ENCODE measurements at places on chromosomes 16 and 17.

GRCh38 chr16:175011-175949 is 1.2 kb upstream of the HBA1 start:
- no peak for DNase-seq

DNA sequence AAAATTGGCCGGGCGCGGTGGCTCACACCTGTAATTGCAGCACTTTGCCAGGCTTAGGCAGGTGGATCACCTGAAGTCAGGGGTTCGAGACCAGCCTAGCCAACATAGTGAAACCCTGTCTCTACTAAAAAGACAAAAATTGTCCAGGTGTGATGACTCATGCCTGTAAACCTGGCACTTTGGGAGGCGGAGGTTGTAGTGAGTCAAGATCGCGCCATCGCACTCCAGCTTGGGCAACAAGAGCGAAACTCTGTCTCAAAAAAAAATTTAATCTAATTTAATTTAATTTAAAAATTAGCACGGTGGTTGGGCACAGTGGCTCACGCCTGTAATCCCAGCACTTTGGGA is 1.6 kb upstream of the HBQ1 start:
- DNase-seq: no peak

- DNase-seq: no peak
Measured at GRCh38 chr16:86619239-86619794, 41.0 kb downstream of the FOXL1 start.

- DNase-seq: no peak
Measured at GRCh38 chr17:78717431-78717980, 64.6 kb downstream of the CYTH1 start.

DNA sequence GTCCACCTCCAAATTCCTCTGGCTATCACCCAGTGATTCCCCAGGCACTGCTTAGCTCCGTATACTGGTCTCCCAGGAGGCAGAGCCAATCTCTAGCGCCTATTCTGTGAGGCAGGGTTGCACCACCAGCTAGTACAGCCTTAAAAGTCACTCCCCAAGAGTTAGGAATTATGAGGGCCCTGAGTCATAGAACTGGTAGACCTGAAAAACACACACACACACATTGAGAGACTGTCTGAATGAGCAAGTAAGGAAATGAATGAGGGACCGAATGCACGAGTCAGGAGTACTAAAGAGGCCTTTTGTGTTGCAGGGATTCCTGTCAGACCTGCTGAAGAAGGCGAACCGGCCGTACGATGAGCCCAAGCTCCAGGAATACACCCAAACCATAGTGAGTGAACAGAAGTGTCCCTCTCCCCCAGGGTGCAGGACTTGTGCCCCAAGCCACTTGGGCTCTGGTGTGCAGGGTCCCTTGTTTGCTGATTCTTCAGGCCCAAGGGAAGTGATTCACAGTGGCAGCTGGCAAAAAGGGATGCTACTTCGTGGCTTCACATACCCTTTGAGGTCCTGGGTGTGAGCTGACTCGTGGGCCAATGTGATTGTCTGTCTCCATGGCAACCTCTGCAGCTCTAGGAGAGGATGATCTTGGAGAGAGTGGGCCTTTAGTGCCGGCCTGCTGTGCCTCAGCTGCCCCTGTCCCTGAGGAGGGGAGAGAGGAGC is 24.7 kb downstream of the CALB2 start:
- DNase-seq: no peak

- no peak for DNase-seq
Measured at GRCh38 chr17:50217591-50217990, 16.2 kb upstream of the COL1A1 start.

DNA sequence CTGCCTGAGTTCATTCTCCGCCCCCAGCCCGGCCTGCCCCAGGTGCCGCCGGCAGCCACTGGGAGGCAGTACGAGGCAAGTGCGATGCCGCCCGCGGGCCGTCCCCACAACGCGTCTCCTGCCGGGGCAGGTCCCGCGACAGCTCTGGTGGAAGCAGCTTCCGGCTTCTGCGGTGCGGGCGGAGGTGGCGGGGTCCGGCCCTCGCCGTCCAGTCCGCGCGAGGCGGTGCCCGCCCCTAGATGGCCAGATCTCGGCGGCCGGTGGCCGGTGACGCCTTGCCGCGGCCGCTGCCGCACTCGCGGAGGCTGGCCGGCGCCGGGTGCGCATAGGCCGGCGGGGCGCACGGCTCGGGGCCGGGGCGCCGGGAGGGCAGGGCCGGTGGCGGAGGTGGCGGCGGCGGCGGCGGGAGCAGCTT is 1.8 kb downstream of the GJD3 start:
- DNase-seq: peak; percentile 63

DNA sequence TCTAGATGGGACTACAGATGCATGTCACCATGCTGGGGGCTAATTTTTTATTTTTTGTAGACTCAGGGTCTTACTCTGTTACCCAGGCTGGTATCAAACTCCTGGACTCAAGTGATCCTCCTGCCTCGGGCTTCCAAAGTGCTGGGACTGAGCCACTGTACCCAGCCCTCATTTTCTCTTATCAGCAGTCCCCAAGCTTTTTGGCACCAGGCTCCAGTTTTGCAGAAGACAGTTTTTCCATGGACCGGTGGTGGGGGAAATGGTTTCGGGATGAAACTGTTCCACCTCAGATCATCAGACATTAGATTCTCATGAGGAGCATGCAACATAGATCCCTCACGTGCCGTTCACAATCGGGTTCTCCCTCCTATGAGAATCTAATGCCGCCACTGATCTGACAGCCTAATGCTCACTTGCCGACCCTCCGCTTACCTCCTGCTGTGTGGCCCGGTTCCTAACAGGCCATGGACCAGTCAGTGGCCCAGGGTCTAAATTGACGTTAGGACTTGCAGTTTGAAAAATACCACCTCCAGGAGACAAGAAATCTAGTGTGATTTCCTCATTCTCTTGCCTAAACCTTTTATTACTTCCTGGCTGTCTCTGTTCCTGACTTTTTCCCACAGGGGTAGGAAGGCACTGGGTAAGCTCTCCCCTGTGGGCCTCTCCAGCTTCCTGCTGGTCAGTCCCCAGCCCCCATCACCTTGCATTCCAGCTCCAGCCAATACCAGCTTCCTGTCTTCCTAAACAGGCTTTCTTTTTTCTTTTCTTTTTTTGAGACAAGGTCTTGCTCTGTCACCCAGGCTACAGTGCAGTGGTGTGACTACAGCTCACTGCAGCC is 9.3 kb upstream of the CNP start:
- DNase-seq: no peak

- no peak for DNase-seq
Measured at GRCh38 chr17:61406971-61407911, 7.6 kb downstream of the TBX2 start.

DNA sequence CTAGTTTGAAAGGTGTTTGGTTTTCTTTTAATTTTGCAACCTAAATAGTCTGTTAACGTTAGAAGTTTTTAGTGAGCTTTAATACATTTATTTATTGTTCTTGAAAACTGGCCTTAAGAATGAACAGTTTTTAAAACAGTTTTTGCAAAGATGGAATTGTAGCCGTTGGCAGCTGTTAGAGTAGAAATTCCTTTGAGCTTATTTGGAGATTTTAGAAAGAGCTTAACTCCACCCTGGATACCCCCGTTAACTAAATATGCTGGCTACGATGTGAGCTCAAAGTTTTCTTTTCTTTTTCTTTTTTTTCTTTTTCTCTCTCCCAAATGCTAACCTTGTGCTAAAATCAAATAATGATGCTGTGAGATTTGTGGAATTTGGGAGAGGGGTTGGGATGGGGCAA is 75.2 kb downstream of the COX10 start:
- no peak for DNase-seq

DNA sequence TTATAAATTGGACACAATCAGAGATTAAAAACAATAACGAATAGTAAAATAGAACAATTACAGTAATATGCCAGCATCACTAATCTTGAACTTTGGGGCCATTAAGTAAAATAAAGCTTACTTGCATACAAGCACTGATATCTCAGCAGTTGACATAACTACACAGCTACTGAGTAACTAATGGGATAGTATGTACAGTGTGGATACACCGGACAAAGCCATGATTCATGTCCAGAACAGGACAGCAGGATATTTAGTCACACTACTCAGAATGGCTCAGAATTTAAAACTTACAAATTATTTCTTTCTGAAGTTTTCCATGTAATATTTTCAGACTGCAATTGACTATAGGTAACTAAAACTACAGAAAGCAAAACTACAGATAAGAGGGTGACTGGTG is 427.5 kb downstream of the CDH13 start:
- DNase-seq: no peak

- peak; percentile 6 for DNase-seq
Measured at GRCh38 chr17:15260376-15261257, 4.5 kb downstream of the PMP22 start.

All from activated gamma-delta T cell treated with anti-CD3 and anti-CD28 coated beads, Interleukin-2, amount 50 U/mL, for 16 hours (primary cell).